ENCODE measurements at places on chromosomes 5 and 9. TPM values are rescaled to one million over a fixed set of nuclear protein-coding genes. Genes with fewer than 3 reads are reported as not detected.

DNA sequence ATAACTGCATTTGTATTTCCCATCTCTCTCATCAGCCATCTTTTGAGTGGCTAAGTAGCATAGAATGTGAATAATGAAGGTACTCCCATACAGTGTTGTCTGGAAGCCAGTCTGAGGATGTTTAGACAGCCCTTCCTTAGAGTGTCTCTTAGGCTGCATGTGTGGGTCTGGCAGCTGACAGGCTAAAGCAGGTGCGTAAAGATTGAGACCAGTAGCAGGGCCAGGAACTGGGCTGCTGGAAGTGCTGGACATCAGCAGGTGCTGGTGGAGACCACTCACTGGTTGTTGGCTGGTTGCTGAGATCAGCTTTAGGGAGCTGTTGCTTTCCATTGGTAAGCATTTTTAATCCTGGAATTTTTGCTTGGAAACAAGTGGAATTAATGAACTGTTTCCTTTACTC lies 197.5 kb downstream of the PCSK5 start:
- no peak overlapping the region for H3K4me3 ChIP-seq
- peaks cover under 1% of the 10 kb centered on the region for H3K36me3 ChIP-seq
- H3K27ac ChIP-seq = no peak overlapping the region
- H3K27me3 ChIP-seq = no peaks in the 10 kb centered on the region
- no peaks in the 10 kb centered on the region for H3K4me1 ChIP-seq

- no peak for DNase-seq
- H3K27ac ChIP-seq = no peak overlapping the region
- no peaks in the 10 kb centered on the region for H3K27me3 ChIP-seq
- no peaks in the 10 kb centered on the region for H3K36me3 ChIP-seq
- no peak overlapping the region for H3K4me3 ChIP-seq
These were observed 27.0 kb upstream of the TMOD1 start for GRCh38 chr9:97474372-97474925.

The PHF24 gene
- 7.7 TPM for total RNA-seq

The PRRX2 gene
- 2.4 TPM for total RNA-seq

GRCh38 chr5:144582066-144582465 lies 411.4 kb downstream of the KCTD16 start:
- DNase-seq = no peak
- no peaks in the 10 kb centered on the region for H3K27me3 ChIP-seq
- H3K36me3 ChIP-seq = no peaks in the 10 kb centered on the region
- H3K4me3 ChIP-seq = no peak overlapping the region

All from spinal cord (tissue), 10 donors.